ENCODE measurements at places on chromosomes 2 and 18. TPM values are rescaled to one million over a fixed set of nuclear protein-coding genes. Genes with fewer than 3 reads are reported as not detected.

GRCh38 chr18:32771871-32772580 is 797 bp downstream of the KLHL14 start:
- no peak for DNase-seq

- no peak for DNase-seq
Observed at GRCh38 chr2:98759338-98759737, 28.4 kb upstream of the MGAT4A start.

DNA sequence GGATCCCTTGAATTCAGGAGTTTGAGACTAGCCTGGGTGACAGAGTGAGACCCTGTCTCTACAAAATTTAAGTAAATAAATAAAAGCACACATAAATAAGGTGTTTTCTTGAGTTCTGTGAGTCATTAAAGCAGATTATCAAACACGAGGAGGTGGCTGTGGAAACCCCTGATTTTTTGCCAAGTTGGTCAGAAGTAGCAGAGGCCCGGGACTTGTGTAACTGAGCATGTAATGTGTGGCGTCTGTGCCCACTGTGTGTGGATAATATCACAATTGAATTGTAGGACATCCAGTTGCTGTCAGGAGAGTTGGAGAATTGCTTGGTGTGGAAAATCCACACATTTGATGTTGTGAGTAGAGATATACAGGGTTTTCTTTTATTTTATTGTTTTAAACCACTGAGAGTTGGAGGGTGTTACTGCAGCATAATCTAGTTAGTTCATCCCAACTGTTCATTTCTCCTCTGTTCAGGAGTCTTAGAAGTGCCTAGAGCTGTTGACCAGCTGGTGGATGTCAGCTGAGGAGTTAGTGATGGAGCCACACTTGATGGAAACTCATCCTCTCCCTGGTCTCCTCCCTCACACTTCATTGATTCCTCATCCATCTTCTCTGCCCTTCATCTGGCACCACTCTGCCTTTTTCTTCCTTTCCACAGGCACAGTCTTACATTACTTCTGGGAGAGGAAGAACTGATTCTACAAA is 45.9 kb upstream of the RHOB start:
- DNase-seq, result no peak

- DNase-seq, result no peak
Observed at GRCh38 chr18:37546272-37546537, 19.4 kb downstream of the CELF4 start.

DNA sequence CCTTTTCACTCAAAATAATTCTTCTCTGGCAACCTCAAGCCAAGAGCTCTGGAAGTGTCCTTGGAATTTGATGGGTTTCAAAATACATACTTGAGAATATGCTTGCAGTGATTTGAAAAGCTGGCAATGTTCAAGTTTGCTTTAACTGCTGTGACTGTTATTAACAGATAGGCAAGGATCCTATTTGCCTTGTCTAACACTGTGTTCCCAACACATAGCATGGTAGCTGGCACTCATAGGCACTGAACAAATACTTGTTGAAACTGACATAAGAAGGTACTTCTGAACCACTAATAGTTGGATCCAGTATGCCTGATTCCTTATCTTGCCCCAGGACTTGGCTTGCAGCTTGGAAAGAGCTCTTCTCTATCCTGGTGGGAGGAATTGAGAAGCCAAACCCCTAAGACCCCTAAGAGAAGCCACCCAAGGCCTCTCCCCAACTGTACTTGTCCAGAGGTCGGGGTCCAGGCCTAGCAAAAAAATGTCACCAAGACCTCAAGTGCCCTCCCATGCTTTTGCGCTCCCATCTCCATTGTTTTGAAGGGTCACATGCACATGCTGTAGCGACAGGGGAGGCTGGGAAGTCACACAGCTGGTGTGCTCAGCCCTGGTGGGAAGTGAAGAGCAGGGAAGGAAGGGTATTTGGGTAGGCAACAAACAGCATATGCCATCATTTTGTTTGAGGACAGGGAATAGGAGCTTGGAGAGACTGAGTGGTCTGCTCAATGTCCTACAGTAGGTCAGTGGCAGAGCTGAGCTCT is 118.4 kb upstream of the HAAO start:
- no peak for DNase-seq

ZNF396 gene
- total RNA-seq, result 1.4 TPM

PARD6G gene
- total RNA-seq, result 26.9 TPM

SULT1C2 gene
- total RNA-seq, result not detected

ARPC2 gene
- 535 TPM for total RNA-seq

AOX1 gene
- total RNA-seq, result 3.4 TPM

CXCR1 gene
- total RNA-seq, result not detected
